Omental fat pad (tissue), 4 donors: ENCODE measurements at places on chromosomes 2 and 18.

DNA sequence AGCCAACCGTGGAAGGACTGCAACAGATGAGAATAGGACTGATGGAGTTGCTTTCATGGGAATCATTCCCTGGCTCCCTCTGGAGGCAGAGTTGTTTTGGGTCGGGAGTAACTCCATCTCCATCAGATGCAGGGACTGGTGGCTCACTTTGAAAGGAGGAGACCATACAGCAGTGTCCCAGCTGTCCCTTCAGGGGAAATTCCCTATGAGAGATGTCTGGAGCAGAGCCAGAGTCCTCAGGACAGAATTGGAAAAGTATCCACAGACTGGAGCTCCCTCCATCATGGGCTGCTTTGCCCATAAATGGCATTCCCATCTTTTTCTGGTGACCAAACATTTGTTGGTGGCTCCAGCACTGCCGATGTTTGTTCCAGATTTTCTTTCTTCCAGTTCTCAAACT, 144.3 kb downstream of the NCK2 start:
- no peak for DNase-seq

DNA sequence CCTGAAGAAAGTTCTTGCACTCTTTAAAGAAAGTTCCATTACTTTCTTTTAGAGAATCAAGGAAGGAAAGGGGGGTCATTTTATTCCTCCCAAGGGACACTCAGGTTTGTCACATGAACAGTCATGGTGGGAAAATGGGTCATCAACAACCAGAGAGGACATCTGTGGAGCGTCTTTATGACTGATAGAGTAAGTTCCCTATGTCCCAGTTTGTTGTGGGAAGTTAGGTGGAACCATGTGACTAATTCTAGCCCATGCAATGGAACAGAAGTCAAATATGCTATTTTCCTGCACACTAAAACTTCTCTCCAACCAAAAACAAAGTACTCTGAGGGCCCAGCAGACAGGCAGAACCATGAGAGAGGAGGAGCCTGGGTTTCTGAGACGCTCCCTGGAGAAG, 165.6 kb upstream of the SERTAD2 start:
- no peak for DNase-seq

DNA sequence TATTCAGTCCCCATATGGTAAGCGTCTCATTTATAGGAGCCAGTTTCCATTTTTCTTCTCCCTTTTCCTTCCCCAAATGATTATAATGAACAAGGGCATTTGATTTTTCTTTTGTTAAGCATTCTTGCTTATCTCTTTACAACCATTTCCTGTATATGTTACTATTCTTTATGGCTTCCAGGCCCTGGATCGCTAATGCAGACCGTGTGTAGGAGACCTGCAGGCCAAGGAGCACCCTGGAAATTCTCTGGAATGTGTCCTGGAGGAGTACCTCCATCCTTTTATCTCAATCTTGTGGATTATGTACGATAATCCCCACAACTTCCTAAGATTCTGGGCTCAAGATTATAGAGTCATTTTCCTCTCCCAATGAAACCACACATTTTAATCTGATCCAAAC, 439.6 kb upstream of the MMADHC start:
- DNase-seq: no peak

DNA sequence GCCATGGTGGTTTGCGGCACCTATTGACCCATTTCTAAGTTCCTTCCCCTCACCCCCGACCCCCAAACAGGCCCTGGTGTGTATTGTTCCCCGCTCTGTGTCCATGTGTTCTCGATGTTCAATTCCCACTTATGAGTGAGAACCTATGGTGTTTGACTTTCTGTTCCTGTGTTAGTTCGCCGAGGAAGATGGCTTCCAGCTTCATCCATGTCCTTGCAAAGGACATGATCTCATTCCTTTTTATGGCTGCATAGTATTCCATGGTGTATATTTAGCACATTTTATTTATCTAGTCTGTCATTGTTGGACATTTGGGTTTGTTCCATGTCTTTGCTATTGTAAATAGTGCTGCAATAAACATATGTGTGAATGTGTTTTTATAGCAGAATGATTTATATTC, 183.6 kb downstream of the GBX2 start:
- no peak for DNase-seq

DNA sequence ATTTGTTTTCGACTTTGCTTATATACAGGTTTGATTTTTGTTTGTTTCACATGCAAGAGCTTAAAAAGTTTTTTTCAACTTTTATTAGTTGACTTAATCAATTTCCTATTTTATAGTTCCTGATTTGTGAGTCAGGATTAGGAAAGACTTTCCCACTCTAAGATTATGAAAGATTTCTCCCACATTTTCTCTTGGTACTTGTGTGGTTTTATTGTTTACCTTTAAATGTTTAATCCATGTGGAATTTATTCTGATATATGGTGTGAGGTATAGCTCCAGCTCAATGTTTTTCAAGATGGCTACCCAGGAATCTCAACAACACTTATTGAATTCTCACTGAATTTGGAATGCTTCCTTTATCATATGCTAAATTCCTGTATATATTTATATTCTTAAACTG, 117.8 kb upstream of the LGALSL start:
- no peak for DNase-seq
